ENCODE measurements at places on chromosomes 5 and 9.

DNA sequence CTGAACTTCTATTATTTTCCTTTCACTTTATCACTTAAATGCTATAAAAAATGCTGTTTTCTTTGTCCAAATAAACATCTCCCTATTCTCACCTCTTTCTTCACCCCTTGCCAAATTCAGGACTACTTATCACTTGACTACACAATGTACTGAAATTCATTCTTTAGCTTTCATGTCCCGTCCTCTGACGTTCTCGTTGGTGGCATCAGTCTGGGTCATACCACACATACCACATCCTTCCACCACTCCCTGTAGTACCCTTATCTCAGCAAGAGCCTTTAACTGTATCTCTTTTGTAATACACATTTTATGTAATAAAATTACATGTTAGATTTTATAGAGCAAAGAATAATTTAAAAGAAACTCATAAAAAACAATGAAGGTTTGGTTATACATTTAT is 231.1 kb upstream of the PAPPA start:
- DNase-seq, result no peak

GRCh38 chr9:32587901-32588300 is 14.9 kb upstream of the NDUFB6 start:
- no peak for DNase-seq

- peak; percentile 41 for DNase-seq
Observed at GRCh38 chr9:138095813-138096518, 218.4 kb downstream of the CACNA1B start.

GRCh38 chr9:69442486-69442885 is 117.5 kb downstream of the ENTREP1 start:
- DNase-seq, result no peak

DNA sequence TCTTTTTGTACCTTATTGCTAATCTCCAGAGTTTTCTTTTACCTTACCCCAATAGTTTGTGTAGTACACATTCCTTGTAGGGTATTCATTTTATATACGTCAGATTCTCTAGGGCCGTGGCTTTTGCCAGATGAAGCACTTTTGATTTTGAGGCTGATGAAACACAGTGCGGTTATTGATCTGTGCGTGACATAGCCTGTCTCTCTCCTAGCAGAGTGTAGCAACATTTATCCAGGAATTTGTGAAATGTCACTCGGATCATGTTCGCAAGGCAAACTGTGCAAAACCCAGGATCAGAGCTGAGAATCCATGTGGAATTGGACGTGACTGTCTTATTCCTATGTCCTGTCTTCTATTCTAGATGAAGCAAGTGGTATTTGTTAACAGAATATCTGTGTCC is 142.0 kb upstream of the SH3GL2 start:
- no peak for DNase-seq

DNA sequence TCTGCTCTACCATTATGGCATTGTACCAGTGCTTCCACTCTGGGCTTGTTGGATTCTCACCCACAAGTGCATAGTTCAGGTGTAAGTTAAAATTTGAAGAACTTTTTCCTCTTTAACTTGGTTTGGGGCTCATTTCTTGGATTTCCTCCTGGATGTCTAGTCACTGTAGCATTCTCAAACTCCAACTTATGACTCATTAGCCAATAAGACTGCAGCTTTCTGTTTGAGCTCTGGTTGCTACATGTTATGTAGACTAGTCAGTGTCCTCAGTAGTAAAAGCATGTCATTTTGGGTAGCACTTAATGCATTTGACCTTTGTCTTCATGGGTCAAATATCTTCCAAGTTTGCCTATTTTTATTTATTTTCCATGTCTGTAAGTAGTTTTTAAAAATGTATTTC is 790.8 kb downstream of the BRINP1 start:
- DNase-seq, result no peak

DNA sequence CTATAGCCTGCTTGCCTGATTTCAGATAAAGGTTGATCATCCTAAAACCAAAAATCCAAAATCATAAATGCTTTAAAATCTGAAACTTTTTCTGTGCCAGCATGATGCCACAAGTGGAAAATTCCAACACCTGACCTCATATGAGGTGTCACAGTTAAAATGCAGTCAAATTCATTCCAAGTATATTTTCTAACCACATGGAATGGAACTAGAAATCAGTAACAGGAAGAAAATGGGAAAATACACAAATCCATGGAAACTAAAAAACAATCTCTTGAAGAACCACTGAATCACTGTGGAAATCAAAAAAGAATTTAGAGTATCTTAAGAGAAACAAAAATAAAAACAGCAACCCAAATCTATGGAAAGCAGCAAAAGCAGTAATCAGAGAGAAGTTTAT is 297.5 kb upstream of the COX7C start:
- no peak for DNase-seq

DNA sequence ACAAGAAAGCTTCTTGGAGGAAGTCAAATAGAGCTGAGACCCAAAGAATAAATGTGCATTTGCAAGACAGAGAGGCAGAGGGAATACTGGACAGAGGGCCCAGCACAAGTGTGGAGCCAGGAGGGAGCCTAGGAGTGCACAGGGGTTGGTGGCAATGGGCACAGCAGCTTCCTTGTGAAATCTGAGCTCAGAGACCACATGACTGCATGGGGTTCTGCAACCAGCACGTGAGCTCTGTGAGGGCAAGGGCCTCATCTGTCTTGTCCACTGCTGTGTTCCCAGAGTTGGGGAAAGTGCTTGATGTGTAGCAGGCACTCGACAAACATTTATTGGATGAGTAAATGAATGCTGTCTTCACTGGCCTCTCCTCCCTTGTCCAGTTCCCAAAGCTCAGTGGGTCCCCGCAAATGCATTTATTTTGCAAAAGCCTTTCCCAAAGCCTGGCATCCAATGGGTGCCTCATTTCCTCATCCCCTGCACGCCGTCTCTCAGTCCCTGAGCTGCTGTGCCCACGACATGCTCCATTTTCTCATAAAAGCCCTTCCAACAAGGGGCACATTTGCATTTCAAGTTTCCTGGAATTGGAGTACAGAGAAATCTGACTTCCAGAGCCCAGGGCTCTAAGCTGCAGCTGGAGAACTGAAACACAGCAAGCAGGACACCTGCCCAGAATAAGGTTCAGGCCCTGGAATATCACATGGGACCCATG is 58.5 kb downstream of the KCNIP1 start:
- DNase-seq, result no peak

GRCh38 chr9:17862629-17863028 is 283.8 kb downstream of the SH3GL2 start:
- no peak for DNase-seq

- no peak for DNase-seq
Observed at GRCh38 chr9:110076894-110077725, 130.8 kb downstream of the C9orf152 start.

DNA sequence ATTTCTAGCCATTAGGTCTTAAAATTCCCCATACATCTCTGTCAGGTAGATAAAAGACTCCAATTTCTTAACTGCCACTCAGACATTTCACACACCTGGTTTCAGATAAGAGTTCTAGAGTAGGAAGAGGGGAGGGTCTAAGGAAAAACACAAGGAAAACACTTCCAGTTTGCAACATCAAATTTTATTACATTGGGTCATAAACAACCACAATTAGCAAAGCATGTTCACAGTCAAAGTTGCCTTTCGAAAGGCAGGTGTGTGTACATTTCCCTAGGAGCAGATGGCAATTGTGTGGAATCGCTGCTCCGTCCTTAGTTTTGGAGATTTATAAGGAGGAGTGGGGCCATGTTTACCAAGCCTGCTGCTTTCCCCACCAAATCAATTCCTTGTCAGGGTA is 120.8 kb downstream of the DMRT2 start:
- no peak for DNase-seq

DNA sequence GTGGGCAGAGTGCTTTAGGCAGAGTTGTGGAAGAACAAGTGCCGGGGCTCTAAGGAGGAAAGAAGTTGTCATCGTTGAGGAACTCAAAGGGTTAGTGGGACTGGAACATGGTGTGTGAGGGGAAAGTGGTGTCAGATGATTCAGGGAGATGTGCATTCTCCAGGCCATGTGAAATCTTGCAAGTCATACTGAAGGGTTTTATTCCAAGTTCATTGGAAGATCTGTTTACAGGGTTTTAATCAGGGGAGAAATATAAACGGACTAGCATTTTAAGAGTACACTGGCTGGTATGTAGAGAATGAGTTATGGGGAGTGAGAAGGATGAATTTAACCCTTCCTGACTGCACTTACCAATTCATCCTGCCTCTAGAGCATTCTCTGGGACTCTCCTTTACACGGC is 49.3 kb downstream of the NR2F1 start:
- no peak for DNase-seq

- DNase-seq, result no peak
Observed at GRCh38 chr5:31854181-31855133, 215.5 kb downstream of the PDZD2 start.

DNA sequence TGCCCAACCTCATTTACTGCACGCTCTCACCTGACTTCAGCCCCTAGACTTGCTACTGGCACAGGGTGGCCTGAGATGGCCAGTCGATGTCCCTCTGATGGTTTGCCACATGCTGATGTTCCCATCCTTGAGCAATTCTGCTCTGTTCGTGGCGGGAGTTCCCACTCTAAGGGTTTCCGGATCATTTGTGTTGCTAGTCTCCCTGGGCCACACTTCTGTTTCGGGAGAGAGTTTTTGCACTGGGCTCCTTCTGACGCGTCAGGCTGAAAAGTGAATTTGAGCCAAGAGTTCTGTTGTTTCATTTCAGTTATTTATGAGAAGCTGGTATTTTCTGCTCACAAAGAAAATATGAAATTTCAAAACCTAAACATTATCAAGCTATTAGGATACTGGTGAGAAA is 597.7 kb downstream of the BNC2 start:
- DNase-seq, result no peak

GRCh38 chr5:1200495-1201326 is 684 bp upstream of the SLC6A19 start:
- no peak for DNase-seq

DNA sequence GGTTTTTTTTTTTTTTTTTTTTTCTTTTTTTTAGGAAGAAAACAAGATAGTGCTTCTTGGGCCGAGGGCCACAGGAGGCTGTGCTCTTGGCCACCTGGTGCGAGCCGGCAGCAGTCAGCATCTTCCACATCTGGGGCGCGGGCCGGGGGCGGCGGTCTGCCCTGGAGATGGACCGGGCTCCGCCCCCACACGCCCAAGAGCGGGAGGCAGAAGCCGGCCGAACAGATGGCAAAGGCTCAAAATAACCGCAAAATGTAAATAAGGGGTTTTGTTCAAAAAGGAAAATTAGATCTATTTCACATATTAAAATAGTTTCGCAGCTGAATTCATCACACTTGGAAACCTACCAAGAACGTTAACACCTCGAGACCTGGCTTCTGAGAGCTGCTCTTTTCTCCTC is 51.5 kb upstream of the UBAC1 start:
- no peak for DNase-seq

DNA sequence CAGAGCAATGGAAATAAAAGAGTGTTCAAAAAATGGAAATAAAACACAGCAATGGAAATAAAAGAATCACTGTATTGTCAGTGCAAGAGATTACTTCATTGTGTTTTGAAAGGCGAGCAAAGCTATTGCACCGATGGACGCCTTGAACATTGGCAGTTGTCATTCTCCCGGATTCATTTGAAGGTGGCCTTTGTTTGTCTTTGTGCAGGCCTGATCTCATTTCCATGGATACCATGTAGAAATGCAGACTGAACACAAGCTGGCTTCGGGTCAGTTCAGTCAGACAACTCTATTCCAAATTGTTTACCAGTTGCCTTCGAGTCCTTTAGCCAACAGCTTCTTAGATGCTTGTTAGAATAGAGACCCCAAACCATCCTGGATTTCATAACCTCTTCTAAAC is 8.3 kb downstream of the ITGA2 start:
- no peak for DNase-seq

DNA sequence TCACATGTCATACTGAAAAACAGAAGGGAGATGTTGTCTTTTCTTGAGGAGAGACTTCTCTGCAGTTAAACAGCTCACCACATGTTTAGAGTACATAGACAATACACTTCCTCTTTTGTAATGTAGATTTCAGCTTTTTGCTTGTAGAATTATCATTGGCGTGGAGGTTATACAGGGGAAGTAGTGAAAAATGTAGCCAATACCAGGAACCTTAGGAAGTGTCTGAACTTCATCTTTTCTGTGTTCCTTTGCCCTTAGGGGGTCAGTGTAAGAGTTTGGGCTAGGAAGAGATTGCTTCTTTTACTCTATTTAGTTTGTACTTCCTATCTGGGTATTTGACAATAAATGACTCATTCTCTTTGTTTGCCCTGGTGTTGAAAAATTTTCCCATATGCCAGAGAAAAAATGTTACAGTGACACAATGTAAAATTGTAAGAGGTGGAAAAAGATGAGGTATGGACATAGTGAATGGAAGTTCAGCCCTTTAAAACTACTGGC is 21.0 kb upstream of the CDKN2B start:
- DNase-seq, result no peak

- DNase-seq, result no peak
Observed at GRCh38 chr9:684054-684890, 157.2 kb upstream of the DMRT1 start.

GRCh38 chr5:58902765-58903164 is 319.9 kb downstream of the RAB3C start:
- no peak for DNase-seq

GRCh38 chr9:7591501-7591900 is 208.1 kb downstream of the DMAC1 start:
- no peak for DNase-seq

DNA sequence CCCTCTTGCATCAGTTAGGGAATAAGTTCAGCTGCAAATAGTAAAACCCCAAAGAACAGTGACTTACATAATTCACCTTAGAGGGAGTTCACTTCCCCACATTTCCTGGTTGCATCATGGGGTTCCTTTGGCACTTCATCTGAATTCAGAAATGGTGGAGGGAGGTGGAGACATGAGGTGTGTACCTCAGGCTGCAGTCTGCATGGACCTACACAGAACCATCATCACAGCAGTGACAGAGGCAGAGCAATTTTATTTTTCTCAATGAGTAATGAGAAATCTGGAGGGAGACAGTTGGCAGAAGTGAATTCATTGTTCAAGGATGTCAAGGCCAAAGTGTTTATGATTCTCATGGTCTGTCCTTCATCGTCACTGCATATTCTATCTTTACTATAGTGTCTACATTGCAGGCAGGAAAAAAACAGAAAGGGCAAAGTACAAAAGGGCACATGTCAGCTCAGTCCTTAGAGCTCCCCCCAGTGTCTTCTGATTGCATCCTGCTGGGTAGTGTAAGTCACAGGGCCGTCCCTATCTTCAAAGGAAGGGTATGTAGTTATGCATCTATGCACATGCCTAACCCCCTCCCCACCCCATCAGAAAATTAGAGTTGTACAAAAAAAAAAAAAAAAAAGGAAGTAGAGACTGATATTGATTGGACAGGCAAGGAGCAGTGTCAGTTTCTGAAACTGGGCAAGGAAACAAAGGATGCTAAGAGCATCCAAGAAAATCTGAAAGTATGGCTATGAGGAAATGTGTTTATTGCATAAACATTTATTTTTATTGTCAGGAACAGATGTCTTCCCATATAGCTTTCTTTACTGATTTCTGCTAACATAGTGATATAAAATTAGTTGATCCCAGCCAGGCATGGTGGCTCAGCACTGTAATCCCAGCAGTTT is 132.7 kb upstream of the APC start:
- DNase-seq, result peak; percentile 56

DNA sequence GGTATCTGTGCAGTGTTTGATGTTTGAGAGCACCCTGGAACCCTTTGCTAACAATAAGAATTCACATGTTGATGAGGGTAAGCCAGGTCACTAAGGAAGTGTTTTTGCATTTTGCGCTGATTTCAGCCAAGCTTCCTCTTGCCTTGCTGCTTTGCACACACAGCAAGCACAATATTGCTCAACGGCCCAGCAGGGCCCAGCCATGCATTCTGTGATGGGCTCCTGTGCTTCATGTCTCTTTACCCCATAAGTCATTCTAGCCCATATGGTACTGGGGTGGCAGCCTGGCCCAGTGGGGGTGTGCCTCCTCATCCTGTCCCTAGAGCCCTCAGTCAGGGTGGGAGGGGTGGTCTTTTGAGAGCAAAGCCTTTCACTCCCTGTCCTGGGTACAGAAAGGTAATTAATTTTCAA is 481.3 kb downstream of the GADD45G start:
- no peak for DNase-seq

Data from NB4 (cell line).